ENCODE measurements at places on chromosomes 11 and 22. TPM values are rescaled to one million over a fixed set of nuclear protein-coding genes. Genes with fewer than 3 reads are reported as not detected.

The FBXO3 gene
- 30.9 TPM for total RNA-seq

The DNAJB13 gene
- not detected for total RNA-seq

The BBS1 gene
- total RNA-seq: 15.0 TPM

The SCGB1C1 gene
- not detected for total RNA-seq

The CLMP gene
- total RNA-seq: 0.26 TPM

The P2RY2 gene
- total RNA-seq: 0.11 TPM

The OR5A1 gene
- not detected for total RNA-seq

The SERHL2 gene
- 7.4 TPM for total RNA-seq

The MS4A1 gene
- total RNA-seq: not detected

The APOL3 gene
- 159 TPM for total RNA-seq

The SAA1 gene
- not detected for total RNA-seq

The DDI1 gene
- total RNA-seq: not detected

Data from dermis lymphatic vessel endothelial cell (primary cell).